ENCODE measurements at places on chromosomes 16 and 17.

GRCh38 chr17:48600244-48601098 lies 4.3 kb downstream of the HOXB6 start:
- no peak for DNase-seq

- no peak for DNase-seq
These were observed 17.0 kb upstream of the TMEM132E start for GRCh38 chr17:34562387-34562786.

DNA sequence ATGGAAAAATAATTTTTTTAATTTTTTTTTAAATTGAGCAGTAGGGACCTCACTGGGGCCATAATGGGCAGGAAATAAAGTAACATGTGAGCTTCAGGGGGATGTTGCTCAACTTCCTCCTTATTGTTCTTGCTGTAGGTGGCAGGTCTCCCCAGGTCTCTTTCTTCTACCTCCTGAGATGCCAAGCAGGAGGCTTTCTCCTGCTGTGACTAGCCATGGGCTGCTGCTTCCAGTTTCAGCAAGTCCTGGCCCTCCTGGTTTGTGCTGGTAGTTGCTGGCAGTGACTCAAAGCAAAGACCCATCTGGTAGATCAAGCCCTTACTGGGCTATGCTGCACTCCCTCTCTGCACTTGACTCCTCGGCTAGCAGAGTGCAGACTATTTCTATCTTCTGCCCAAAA lies 2.3 kb downstream of the DPEP2NB start:
- DNase-seq, result no peak

DNA sequence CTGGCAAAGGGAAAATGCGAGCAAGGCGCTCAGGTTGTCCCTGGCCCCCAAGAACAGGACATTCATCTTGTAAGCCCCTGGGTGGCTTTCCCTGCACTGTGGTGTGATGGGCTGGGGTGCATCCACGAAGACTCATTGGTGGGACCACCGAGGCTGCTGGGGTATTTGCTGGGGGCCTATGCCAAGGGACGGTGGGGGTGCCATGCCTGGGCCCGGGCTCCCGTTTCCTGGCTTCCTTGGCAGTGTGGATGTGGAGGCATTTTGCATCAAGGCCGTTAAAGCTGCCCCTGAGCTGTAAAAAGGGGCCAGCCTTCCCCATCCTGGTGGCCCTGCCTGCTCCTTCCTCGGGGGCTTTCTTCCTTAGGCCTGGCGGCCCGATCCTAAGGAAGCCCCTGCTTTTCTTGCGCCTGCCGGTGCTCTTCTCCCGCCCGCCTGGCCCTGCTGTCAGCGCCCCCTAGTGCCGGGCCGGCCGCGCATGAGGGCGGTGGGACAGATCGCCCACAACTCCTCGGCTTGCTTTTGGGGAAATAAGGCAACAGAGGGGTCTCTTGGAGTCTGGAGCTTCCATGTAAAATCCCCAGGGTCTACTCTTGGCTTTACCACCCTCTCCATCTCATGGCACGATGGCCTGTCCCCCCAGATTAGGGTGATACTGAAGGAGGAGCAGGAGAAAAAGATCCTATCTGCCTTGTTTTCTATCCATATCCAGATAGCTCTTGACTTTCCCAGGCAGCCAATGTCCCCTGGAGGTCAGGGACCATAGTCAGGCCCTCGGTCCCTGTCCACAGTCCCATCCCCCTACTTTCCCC lies 9.8 kb upstream of the TBX2 start:
- DNase-seq, result no peak

GRCh38 chr16:8512941-8513624 lies 77.2 kb downstream of the TMEM114 start:
- DNase-seq, result no peak

- DNase-seq, result no peak
These were observed 5.8 kb upstream of the MYO1D start for GRCh38 chr17:32882734-32883133.

DNA sequence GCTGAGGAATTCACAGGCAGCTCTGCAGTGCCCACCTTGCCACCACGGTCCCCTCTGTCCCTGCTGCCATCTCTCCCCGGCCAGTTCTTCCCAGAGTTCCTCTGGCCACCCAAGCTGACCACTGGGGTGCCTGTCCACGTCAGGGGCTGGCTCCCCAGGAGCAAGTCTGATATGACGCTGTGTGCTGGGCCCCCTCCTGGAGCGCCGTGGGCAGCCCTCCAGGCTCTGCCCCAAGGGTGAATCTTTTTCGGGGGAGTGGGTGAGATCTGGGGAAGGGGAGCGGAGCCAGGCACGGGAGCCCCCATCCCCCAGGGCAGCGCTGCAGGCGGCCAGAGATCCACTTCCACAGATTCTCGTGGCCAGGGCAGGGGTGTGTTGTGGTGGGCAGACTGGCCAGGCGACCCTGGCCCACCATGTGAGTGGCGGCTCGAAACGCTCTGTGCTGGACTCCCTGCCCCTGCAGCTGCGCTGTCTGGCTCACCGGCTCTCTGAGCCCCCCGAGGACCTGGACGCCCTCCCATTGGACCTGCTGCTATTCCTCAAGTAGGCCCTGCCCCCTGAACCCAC lies 3.7 kb downstream of the MSLN start:
- no peak for DNase-seq

GRCh38 chr17:9199571-9200551 lies 178.6 kb downstream of the NTN1 start:
- DNase-seq, result no peak

- DNase-seq, result no peak
These were observed 55.4 kb downstream of the ADCY9 start for GRCh38 chr16:4060823-4061222.

- DNase-seq, result peak; percentile 46
These were observed 1.2 kb downstream of the SIAH1 start for GRCh38 chr16:48383877-48384519.

GRCh38 chr17:4178651-4179050 lies 35.7 kb downstream of the CYB5D2 start:
- no peak for DNase-seq

DNA sequence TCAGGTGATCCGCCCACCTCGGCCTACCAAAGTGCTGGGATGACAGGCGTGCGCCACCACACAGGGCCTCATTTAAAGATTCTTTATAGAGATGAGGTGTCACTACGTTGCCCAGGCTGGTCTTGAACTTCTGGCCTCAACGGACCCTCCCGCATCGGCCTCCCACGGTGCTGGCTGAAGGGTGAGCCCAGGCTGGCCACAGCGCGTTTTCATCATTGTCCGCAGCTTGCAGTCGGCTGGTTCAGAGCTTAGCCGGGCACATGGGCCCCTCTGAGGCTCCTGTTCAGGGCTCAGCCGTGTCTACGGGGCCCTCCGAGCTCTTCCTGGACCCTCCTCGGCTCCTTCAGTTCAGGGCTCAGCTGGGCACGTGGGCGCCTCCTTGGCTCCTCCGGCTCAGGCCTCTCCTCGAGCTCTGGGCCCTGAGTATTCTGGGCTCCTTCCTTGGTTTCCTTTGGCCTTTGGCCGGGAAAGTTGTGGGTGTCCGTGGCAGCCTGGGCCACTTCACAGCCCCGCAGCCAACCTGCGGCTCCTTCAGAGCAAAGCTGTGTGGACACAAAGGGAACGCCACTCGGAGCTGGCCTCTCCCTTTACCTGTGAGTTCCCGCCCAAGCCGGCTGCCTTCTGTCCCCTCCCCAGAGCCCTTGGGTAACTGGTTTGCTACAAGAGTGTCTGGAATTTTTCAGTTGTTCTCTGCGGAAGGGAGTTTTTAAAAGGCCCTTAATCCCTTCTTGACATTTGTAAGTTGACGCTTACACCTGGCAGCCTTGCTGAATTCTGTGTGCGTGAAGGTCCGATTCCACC lies 1.2 kb upstream of the MSLN start:
- DNase-seq, result no peak

DNA sequence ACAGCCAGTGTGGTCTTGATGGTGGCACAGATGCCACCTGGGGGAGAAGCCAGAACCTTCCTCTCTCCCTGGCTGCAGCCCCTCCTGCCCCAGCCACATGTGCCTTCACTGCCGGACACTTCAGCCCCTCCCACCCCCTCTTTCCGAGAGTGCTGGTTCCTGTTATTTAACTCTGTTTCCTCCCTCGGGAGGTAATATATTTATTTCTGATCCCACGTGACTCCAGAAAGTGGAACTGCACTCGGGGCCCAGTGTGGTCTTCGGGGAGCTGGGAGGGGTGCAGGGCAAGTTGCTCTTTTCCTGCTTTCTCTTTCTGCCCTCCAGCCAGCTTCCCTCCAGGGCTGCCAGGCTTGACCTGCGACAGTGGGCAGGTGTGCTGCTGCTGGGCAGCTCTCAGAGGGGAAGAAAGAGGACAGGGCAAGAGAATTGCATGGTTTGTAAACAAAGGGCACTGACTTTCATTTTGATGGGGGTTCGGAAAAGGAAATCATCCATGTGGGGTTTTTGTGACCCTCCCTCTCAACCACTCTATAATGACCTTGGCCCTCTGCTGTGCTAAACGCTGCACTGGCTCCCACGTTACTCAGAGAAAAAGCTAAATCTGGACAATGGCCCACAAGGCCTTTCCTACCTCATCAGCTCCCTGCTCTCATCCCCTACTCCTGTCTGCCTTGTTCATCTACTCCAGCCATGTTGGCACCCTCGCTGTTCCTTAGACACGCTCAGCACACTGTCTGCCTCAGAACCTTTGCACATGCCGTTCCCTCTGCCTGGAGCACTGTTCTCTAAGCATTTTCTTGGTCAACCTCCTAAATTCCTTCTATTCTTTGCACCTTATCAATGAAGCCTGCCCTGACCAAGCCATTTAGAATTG lies 8.2 kb upstream of the CIITA start:
- DNase-seq, result no peak

DNA sequence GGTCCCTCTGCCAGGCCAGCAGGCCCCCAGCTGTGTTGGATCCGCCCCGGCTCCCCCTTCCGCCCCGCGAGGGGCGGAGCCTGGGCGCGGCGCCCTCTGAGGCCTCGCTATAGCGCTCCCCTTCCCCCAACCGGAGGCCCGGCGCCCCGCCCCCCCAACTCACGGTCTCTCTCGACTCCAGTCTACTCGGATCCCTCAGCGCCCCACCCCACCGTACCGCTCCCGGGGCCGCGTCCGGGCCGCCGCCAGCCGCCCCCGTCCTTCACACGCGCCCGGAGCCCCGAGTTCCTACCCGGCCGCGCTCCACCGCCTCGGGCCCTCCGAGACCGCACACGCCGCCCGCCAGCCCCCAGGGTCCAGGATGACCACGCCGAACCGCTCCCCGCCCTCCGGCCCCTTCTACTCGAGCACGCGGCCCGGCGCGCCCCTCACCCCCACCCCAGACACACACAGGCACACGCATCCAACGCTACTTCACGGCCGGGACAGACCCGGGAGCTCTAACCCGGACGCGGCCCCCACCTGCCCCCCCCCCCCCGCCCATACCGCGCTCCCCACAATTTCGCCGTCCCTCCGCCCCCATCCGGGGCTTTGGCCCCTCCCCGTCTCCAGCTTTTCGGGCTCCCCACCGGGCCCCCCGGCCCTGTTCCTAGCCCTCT lies 1.4 kb downstream of the PHF23 start:
- DNase-seq, result no peak

DNA sequence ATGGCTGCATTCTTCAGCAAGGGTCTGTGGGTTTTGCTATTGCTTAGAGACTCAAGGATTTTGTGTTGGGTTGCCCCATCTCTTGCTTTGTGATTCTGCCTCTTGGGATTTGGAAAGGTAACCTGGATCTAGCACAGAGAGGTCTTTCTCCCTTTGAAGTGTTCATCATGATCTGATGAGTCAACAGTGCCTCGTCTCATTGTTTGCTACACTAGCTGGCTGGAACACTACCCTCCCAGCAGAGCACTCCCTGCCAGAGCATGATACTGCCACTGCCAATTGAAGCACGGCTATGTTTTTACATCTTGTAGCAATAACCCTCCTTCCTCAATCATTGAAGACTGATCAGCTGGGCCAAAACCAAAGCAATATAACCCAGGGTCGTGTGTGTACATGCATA lies 361.0 kb downstream of the CDH13 start:
- DNase-seq, result no peak

GRCh38 chr16:66490774-66491715 lies 58.9 kb downstream of the TK2 start:
- DNase-seq, result no peak

DNA sequence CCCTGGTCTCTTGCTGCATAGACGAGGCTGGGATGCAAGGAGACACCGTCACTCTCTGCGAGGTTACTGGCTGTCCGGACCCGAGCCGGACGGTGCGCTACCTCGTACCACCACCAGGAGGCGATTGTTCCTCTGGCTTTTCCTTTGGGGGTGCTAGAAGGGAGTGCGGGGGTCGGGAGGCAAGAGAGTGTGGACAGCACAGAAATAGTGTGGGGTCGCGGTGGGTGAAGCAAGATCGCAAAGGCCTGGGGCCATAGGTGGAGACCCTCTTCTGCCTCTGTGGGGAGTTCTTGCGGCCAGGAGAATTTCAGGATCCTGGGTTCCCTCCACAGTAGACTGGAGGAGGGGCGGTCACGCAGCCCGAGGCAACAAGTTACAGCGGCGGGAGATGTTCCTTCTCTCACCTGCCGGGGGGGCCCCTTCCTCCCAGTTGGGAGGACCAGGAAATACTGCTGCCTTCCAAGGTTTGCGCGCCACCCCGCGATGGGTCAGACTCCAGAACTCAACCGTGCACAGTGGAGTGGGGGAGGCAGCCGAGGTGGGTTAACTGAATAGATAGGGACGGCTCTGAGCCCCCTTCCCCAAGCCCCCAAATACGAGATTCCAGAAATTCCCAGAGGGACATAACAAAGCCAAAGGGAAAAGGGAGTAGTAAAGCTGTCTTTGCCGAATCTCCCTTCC lies 6.9 kb downstream of the PHOSPHO1 start:
- DNase-seq, result no peak

GRCh38 chr16:89358030-89359005 lies 132.0 kb downstream of the ANKRD11 start:
- DNase-seq, result no peak

GRCh38 chr16:89183463-89183862 lies 11.9 kb downstream of the CDH15 start:
- DNase-seq, result no peak

GRCh38 chr16:89147085-89147817 lies 24.3 kb upstream of the CDH15 start:
- DNase-seq, result no peak

DNA sequence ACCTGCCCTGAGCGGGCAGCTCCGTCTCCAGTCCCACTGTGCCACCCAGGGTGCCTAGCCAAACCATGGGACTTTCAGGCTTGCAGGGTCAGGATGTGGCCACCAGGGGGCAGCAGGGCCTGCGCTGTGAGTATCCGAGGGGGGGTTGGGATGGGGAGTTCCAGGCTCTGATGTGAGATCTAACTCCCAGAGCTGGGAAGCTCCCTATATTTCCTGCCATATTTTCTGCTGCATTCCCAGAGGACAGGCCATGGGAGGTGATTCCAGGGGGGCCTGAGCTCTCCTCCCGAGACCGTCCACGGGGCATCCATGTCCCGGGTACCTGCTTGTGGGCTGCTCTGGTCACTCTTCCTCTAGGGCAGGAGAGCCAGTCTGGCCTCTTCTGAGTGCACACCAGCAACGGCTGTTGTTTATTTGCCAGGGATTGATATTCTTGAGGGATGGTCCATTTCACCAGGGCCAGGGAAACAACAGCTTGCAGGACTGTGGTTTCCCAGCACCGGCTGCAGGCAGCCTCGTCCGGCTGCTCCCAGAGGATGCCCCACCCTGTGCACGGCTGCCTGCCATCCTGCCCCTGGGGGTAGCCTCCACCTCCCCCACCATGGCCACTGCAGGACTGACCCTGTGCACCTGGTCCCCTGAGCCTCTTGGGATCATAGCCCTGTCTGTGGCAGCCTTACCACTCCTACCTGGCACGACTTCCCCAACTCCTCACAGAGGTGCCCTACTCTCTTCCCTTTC lies 1.2 kb downstream of the GPR142 start:
- DNase-seq, result no peak

Data from AG09309 (cell line).